Thymus (tissue), 14 donors: ENCODE measurements at places on chromosomes 5 and 9. TPM values are rescaled to one million over a fixed set of nuclear protein-coding genes. Genes with fewer than 3 reads are reported as not detected.
A peak's percentile ranks its signal among the peaks of the same experiment; 100 is the strongest.

DNA sequence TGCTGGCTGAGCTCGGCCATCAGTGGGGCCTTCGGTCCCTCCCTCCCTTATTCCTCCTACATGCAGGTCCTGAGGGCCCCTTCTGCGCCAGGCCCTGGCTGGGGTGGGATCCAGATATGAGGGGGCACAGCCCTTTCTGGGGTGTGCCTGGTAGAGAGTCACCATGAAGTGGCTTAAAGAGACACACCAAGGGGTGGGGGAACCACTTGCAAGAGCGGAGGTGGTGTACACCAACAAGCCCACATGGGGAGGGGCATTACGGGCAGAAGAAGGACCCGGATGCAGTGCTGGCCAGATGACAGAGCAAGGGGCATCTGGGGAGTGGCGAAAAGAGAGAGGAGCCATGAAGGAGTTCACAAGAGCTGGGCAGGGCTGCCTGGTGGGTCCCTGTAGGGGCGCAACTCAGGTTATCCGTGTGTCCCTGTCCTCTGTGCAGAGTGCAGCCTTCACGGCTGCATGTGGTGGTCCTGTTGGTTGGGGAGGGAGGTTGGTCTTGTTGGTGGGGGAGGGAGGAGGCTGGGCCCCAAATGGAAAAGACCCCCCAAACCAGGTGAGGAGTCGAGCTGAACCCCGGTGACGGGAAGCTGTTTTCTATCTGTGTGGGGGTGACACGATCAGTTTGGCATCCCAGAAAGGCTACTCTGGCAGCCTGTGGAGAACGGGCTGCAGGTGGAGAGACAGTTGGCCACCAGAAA, 158.1 kb downstream of the DAB2IP start:
- no peaks in the 10 kb centered on the region for H3K4me1 ChIP-seq
- no peak overlapping the region for H3K27ac ChIP-seq
- no peaks in the 10 kb centered on the region for H3K36me3 ChIP-seq
- no peak overlapping the region for H3K4me3 ChIP-seq
- H3K27me3 ChIP-seq = no peaks in the 10 kb centered on the region
- DNase-seq = no peak

DNA sequence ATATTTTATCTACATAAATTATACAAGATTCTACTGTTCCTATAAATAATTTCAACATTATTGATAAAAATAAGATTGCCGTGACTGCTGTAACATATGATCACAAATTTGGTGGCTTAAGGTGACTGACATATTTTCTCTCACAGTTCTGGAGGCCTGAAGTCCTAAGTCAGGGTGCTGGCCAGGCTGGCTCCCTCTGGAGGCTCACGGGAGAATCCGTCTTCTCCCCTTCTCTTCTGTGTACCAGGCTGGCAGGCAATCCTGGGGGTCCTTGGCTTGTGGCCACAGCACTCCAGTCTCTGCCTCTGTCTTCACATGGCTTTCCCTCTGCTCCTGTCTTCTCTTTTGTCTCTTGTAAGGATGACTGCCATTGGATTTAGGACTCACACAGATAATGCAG, 31.7 kb upstream of the IRX2 start:
- H3K36me3 ChIP-seq = no peaks in the 10 kb centered on the region
- no peak for DNase-seq
- no peaks in the 10 kb centered on the region for H3K4me1 ChIP-seq
- no peak overlapping the region for H3K4me3 ChIP-seq
- no peak overlapping the region for H3K27ac ChIP-seq

Gene ENTR1
- 60.3 TPM for polyA plus RNA-seq

DNA sequence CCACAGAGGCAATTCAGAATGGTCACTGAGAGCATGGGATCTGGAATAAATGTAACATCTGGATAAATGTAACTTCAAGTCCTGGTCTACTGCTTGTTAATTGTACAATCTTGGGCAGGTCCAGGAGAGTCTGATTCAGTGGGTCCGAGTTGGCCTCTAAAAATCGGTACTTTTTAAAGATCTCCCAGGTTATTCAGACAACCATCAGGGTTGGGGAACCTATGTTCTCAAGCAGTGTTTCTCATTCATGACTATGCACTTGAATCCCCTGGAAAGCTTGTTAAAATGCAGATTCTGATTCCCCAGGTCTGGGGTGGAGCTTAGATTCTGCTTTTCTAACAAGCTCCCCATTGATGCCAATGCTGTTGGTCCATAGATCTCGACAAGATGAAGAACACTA, 14.8 kb downstream of the ANXA1 start:
- no peaks in the 10 kb centered on the region for H3K4me1 ChIP-seq
- no peaks in the 10 kb centered on the region for H3K27me3 ChIP-seq
- no peak overlapping the region for H3K4me3 ChIP-seq
- no peak overlapping the region for H3K27ac ChIP-seq
- H3K36me3 ChIP-seq = no peaks in the 10 kb centered on the region

GRCh38 chr5:147949711-147950573, 43.6 kb upstream of the C5orf46 start:
- H3K36me3 ChIP-seq = no peaks in the 10 kb centered on the region
- no peaks in the 10 kb centered on the region for H3K27me3 ChIP-seq
- no peaks in the 10 kb centered on the region for H3K4me1 ChIP-seq
- no peak overlapping the region for H3K27ac ChIP-seq
- H3K4me3 ChIP-seq = no peak overlapping the region

Gene LURAP1L
- 6.8 TPM for polyA plus RNA-seq

GRCh38 chr5:308672-309271, 12.7 kb upstream of the AHRR start:
- no peak overlapping the region for H3K27ac ChIP-seq
- H3K4me3 ChIP-seq = no peak overlapping the region
- no peaks in the 10 kb centered on the region for H3K4me1 ChIP-seq
- H3K36me3 ChIP-seq = peaks cover 36% of the 10 kb centered on the region

Gene HMGCR
- polyA plus RNA-seq = 10.1 TPM

Gene SARDH
- 5.4 TPM for polyA plus RNA-seq

DNA sequence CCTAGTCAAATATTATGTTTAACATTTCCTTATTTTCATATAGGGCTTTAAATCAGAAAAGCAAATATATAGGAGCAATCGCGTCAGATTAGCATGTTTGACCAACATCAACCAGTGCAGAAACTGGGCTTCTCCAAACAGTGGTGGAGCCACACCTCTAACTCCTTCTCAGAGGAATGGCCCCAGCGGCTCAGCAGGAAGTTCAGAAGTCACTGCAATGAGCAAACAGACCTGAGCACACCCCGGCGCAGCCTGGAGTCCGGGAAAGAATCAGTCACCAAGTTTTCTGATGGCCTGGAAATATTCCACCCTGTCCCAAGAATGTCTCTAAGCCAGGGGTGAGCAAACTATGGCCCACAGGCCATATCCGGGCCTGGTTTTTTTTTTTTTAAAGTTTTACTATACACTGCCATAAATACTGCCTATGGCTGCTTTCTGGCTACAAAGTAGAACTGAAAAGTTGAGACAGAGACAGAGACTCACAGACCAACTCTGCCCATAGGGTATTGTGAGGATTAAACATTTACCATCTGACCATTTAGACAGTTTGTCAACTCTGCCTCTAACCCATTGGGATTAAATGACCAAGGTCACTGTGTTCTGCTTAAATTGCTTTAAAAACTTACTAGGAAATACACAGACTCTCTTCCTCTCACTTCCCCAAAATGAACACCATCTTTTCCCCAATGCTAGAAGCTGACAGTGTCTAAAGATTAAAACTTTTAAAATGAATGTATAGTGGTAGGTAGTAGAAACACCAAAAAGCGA, 5.4 kb downstream of the GOLM1 start:
- peaks cover 4% of the 10 kb centered on the region for H3K4me1 ChIP-seq
- H3K36me3 ChIP-seq = no peaks in the 10 kb centered on the region
- DNase-seq = no peak
- no peak overlapping the region for H3K4me3 ChIP-seq

Gene BHMT
- 0.25 TPM for polyA plus RNA-seq

DNA sequence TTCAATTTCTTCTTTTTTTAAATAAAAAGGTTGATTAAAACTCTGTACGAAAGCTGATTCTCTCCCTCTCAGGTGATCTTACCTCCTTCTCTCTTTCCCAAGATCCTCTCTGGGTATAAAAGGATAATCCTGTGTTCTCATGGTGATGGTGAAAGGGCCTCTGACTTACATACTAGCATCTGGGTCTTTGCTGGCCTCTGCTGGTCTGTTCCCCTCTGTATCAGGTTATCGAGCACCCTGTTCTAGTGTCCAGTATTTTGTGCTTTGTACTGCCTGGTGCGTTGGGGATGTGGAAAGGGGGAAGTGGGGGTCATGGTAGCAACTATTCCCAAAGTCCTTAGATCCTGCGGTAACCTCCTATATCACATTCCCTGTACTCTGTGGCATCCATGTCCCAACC, 328.9 kb downstream of the NR2F1-AS1 start:
- H3K36me3 ChIP-seq = no peaks in the 10 kb centered on the region
- no peaks in the 10 kb centered on the region for H3K27me3 ChIP-seq
- no peaks in the 10 kb centered on the region for H3K4me1 ChIP-seq
- no peak overlapping the region for H3K27ac ChIP-seq
- no peak for DNase-seq

DNA sequence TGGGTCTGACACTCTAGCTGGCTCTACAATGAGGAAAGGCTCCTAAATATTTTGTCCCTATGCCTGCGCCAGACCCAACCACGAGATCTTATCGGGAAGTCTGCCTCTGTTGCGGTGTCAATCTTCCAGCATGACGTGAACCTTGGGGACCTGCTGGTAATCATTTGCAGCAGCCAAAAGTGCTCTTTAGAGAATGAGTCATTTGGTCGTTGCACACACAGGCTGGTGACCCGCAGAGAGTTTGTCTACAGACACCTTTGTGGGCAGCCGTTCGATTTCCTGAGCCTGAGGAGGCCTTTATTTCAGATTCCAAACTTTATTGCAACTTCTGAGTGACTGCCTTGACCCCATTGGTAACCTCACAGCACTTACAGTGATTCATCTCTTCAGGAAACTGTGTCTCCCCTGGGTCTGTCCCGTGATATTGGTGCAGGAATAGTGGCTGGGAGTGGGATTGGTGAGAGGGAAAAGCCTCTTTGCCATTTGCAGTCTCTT, 326.1 kb downstream of the NSG2 start:
- no peak overlapping the region for H3K4me3 ChIP-seq
- no peaks in the 10 kb centered on the region for H3K27me3 ChIP-seq
- H3K36me3 ChIP-seq = no peaks in the 10 kb centered on the region
- DNase-seq = no peak

DNA sequence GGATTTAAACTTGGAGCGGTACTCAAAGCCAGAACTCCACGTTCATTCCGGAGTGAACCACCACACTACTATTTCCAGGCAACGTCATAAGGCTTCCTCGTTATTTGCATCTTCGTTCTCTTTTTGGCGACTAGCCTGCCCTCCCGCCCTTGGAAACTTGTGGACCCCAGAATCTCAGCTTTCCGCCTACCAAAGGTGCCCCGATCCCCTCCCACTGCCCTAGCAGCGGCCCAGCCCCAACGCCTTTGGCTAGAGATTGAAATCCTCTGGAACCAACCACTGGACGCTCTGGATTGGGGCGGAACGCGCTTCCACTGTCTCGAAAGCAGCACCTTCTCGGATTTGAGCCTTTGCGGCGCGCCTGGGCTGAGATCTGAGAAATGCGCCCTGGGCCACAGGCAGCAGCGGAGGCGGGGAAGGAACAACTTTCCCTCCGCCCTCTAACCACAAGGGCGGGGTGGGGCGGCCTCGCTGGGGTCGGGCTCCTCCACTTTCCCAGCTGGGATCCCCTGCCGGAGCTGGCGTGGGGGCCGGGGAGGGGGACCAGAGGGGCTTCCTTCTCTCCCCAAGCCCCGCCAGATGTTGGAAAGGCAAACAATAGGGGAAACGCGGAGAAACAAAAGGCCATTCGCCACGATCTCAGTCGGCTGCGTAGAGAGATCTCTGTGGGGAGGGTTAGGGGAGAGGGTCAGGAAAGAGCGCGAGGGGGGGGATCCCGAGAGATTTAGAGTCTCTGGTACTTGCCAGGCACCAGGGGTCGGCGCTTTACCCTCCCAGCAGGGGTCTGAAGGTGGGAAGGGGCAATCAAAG, 1.3 kb downstream of the MOB3B start:
- DNase-seq = peak; percentile 32
- peak overlapping the region; percentile 74 for H3K27ac ChIP-seq
- peak overlapping the region; percentile 53 for H3K4me3 ChIP-seq
- H3K27me3 ChIP-seq = peaks cover 4% of the 10 kb centered on the region
- H3K4me1 ChIP-seq = peaks cover 23% of the 10 kb centered on the region

DNA sequence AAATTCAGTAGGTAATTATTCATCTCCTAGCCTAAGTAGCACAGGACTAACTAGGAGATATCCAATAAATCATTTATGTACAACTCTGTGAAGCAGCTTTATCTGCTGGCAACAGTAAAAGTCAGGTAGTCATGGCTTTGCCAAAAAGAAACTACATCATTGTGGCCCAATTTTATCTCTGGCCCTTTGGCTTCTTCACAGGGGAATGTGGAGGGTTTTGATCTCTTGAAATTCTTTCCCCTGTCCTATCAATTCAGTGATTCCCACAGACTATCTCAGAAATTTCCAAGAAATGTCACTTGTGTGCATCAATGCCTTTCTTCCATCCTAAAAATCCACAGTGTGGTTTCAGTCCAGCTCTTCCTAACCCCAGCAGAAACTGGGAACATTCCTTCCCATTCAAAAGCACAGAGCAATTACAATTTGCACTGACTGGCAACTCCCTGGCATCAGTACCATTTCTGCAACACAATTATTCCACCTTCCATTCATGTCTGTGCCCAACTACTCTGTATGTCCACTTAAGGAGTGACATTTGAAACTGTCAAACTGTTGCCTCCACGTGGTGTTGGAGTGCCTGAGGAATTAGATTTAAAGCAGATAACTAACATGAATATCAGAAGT, 6.6 kb downstream of the CDC14B start:
- no peaks in the 10 kb centered on the region for H3K4me1 ChIP-seq
- H3K27me3 ChIP-seq = peaks cover 5% of the 10 kb centered on the region
- DNase-seq = no peak
- H3K27ac ChIP-seq = no peak overlapping the region

- H3K27me3 ChIP-seq = no peaks in the 10 kb centered on the region
- no peaks in the 10 kb centered on the region for H3K4me1 ChIP-seq
- DNase-seq = no peak
- H3K27ac ChIP-seq = no peak overlapping the region
- no peaks in the 10 kb centered on the region for H3K36me3 ChIP-seq
Measured at GRCh38 chr5:21140987-21141386, 1153.0 kb upstream of the CDH18 start.

GRCh38 chr5:177450667-177451424, 4.2 kb downstream of the PRR7 start:
- no peak overlapping the region for H3K4me3 ChIP-seq
- peaks cover 45% of the 10 kb centered on the region for H3K4me1 ChIP-seq
- H3K27ac ChIP-seq = no peak overlapping the region
- peaks cover 59% of the 10 kb centered on the region for H3K27me3 ChIP-seq

DNA sequence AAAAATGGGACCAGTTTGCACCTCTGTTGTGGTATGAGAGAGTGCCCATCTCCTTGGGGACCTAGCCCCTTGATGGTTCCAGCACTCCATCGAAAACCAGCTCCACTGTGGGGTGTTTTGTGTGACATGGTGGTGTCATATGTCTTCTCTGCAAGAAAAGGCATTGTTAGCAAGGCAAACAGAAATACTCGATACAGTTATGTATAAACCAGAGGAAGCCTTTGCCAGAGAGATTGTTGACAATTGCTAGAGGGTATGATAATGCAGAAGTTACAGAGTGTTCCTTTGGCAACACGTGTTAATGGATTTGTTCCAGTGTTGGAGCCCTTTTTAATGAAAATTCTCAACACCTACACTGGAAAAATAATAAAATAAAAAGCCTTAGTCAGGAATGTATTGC, 270.4 kb upstream of the DMRT1 start:
- H3K27ac ChIP-seq = no peak overlapping the region
- H3K4me3 ChIP-seq = no peak overlapping the region
- DNase-seq = no peak
- H3K4me1 ChIP-seq = peaks cover 2% of the 10 kb centered on the region

Gene RNF180
- polyA plus RNA-seq = 1.8 TPM

Gene FAM78A
- 28.2 TPM for polyA plus RNA-seq

GRCh38 chr5:168147568-168148360, 143.7 kb upstream of the WWC1 start:
- no peaks in the 10 kb centered on the region for H3K36me3 ChIP-seq
- H3K4me3 ChIP-seq = no peak overlapping the region
- H3K4me1 ChIP-seq = no peaks in the 10 kb centered on the region
